ENCODE measurements at places on chromosomes 2 and 18.

DNA sequence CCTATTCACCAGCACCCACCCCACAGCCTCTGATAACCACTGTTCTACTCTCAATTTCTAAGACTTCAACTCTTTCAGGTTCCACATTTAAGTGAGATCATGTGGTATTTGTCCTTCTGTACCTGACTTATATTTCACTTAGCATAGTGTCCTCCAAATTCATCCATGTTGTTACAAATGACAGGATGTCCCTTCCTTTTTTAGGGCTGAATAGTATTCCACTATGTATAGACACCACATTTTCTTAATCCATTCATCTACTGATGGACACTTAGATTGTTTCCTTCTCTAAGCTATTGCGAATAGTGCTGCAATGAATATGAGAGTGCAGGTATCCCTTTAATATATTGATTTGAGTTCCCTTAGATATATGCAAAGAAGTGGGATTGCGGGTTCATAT, 100.1 kb downstream of the EVA1A start:
- no peak for DNase-seq

GRCh38 chr2:55459279-55459678, 39.6 kb upstream of the CCDC88A start:
- no peak for DNase-seq

GRCh38 chr2:176206136-176206535, 17.7 kb downstream of the HOXD1 start:
- DNase-seq = no peak

DNA sequence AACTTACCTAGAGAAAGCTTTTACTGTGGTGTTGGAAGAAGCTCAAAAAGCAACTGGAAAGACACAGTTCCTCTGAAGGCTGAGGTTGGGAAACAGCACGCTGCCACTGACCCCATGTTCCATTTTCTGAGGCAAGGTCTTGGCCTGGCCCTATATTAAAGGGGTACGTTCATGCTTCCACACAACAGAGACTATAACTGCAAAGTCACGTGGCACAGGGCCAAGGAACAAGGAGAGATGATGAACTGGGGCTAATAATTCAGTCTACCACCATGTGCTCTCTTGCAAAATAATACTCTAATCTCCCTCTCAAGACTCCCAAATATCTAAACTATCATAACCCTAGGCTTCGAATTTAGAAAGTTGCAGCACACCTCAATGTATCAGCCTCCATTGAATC, 381.6 kb downstream of the DSEL start:
- DNase-seq = no peak

- DNase-seq = no peak
Observed at GRCh38 chr18:7645756-7646155, 78.6 kb downstream of the PTPRM start.

DNA sequence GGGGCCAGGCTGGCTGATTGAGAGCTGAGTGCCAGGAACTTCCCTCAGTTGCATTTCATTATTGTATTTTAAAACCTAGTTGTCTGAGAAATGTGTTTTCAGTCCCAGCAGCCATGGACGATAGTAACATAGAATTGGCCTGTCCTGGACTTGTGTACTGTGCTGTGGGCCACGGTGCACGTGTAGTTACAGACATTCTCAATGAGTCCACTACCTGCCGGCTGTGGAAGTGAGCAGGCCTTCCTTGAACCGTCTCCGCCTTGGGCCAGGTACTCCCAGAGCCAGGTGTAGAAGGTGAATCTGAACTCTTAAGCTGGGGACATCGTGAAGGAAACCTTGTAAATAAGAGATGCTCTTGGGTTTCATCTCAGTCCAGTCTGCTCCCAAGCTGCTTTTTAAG, 47.0 kb downstream of the UBE2F start:
- DNase-seq = no peak

GRCh38 chr2:178197791-178198190, 3.5 kb downstream of the OSBPL6 start:
- no peak for DNase-seq

GRCh38 chr18:22841840-22842239, 91.3 kb upstream of the RBBP8 start:
- no peak for DNase-seq

GRCh38 chr2:8222979-8223694, 458.7 kb upstream of the ID2 start:
- no peak for DNase-seq

GRCh38 chr18:40608226-40608625, 1346.8 kb upstream of the PIK3C3 start:
- no peak for DNase-seq

DNA sequence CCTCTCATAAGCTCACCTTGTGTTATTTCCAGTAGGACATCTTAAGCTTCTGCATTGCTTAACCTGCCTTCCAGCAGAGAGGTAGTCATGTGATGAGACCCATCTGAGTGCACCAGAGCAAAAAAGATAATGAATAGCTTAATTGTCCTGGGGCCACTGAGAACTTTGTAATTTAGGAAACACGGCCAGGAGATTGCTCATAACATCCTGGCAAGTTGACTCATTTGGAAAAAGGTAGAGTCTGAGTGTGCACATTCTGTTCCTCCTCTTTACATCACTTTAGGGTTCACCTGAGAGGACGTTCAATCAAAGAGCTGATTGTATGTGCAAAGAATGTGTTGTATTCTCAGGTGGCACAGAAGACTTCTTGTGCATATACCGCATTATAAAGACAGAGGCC, 830.2 kb upstream of the SOX11 start:
- no peak for DNase-seq

GRCh38 chr2:218289639-218290315, 2.5 kb downstream of the TMBIM1 start:
- no peak for DNase-seq

GRCh38 chr18:55753643-55754263, 165.8 kb upstream of the TCF4 start:
- DNase-seq = no peak

GRCh38 chr2:204187229-204188083, 250.9 kb downstream of the ICOS start:
- no peak for DNase-seq

GRCh38 chr2:186533717-186534116, 47.7 kb downstream of the ZC3H15 start:
- no peak for DNase-seq

GRCh38 chr2:3280197-3280596, 97.4 kb downstream of the EIPR1 start:
- DNase-seq = no peak

DNA sequence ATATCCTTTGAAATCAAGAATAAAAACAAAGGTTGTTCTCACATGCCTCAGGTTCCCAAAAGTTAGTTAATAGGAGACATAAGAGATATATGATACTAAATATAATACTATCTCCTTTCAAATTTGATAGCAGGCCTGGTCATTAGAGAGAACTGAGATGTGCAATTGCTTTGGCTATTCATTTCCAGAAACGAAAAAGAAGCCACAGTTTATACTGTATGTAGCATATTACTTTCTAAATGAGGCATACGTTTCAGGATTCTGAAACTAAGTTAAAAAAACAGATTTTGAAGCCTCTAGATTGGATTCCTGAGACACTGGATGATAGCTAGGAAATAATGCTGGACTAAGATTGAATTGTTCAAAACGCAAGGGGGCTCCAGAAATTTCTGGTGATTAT, 7.1 kb downstream of the PPP1R1C start:
- DNase-seq = no peak

DNA sequence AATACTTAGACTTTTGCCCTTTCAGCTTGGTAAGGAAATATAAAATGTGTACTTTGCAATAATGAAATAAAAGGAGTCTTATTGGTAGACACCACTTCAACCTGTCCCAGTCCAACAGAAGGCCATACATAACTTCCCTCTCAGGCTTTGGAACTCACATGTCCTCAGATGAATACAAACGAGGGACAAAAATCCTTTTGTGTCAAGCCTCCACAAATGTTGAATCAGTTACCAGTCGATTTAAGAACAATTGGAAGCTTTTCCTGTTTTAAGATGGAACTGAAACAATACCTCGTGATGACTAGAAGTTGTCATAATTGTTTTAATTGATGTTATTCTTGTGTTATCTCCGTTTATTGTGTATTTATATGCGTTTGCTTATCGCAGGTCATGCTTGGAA, 385.1 kb upstream of the POU3F3 start:
- no peak for DNase-seq

DNA sequence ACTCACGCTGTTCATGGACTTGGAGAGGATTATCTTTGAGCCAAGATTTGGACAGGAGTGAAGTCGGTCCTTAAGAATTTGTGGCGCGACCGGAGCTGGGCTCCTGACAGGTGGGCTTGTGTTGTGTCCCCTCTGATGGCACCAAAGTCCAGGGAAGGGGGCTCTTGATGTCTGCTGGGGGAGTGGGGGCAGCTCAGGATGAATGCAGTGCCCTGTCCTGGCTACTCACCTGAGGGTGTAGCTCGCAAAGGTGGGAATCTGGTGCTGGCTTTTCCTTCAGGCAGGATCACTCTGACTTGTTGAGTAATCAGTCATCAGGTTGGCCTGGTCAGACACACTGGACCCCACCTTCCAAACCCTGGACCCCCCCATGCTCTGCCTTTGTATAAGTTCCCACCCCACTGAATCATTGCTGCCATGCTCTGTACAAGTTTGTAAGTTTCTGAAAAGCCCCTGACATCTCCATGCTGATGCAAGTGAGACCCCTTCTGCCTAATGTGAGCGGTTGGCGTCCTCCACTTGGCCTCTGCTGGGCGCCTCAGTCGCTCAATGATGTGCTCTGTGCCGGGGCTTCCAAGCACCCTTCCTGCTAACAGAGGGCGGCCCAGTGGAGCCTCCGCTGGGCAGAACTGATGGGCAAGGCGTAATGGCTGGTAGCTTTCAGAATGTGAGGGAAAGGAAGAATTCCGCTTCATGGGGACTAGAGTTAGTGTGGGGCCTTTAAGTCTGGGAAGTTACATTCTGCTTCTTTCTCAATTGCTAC, 196.1 kb downstream of the MGAT5 start:
- DNase-seq = no peak

GRCh38 chr2:213416832-213417231, 132.6 kb downstream of the SPAG16 start:
- DNase-seq = no peak

DNA sequence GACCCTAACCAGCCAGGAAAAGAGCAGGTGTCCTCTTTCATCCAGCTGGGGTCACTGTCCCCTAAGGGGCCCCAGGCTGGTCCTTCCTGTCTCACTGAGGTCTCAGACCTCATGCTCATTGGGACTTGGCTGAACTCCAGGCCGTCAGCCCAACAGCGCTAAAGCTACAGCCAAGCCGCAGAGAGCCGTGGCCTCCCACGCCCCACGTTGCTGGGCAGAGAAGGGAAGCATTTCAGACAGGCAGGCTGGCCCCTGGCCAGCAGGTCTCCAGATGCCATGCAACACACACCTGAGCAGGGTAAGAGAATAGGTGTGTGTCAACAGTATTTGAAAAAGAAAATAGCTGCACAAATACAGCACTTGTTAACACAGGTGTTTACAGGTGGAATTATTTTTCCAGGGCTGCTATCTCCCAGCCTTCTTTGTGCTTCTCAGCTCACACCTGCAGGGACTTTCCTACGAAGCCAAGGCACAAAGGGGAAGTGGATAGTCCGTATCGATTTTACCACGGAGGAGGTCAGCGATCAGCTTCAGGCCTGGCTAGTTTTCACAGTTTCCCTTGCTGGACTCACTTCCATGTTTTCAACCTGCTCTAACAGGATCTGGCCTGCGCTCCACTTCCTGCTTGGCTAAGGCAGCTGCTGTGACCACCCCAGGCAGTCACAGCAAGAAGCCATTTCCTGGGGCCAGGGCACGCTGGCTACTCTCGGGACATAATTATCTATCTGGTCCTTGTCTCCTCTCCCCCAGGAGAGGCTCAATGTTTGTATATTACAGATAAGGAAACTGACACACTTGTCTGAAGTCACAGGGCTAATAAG, 156.1 kb upstream of the ID2 start:
- no peak for DNase-seq

DNA sequence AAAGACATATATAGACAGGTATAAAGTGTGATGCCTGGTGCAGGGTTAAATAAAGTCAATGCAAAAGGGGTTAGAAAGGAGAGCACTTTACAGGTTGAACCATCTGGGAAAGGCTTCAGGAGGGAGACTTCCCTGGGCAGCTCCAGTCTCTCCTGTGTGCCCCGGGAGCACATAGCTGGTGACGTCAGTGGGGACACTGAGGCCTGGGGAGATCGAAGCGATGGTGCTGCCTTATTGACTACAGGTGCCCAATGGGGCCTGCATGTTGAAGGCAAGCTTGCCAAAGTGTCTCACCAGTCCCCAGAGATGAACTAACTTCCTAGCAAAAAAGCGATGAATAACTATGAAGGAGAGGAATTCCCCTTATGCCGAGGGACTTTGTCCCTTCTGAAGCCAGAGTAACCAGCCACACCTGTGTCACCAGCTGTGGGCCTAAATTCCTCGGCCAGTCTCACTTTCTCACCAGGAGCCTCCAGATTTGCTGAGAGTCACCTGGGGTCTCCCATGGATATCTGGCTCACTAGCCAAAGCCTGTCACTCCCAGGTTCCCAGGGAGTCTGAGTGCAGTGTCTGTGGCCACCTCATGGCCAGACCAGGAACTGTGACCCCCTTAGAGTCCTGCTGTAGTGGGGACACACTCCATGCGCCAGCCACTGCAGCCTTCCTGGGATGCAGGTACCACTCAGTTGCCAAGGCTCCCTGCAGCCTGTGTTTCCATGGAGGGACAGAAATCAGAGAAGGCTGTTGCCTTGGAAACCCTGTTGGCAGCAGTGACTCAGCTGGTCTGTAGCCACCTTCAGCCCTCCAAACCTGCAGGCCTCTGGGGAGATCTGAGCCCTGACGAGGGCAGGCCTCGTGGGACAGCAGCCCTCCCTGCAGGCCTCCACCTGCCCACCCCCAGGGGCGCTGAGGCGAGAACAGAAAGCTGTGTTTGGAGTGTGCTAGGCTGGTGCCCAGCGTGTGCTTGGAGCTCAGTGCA, 128.7 kb downstream of the CTIF start:
- DNase-seq = no peak

DNA sequence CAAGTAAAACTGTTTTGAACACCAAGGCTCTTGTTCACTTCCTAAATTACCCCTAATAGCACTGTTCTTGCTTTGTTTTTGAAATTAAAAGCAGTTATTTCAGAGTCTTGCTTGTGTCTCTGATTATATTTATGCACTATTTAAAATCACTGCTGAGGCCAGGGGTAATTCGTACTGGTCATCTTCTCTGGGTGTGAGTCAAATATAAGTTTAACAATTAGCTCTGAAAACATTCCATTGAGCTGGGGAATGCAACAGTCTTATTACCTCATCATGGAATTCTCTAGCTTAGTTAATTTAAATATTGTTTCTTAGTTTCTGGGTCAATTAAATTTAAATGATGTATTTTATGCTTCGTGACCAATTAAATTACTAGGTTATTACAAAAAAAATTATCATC, 135.0 kb downstream of the MEIS1 start:
- DNase-seq = no peak

DNA sequence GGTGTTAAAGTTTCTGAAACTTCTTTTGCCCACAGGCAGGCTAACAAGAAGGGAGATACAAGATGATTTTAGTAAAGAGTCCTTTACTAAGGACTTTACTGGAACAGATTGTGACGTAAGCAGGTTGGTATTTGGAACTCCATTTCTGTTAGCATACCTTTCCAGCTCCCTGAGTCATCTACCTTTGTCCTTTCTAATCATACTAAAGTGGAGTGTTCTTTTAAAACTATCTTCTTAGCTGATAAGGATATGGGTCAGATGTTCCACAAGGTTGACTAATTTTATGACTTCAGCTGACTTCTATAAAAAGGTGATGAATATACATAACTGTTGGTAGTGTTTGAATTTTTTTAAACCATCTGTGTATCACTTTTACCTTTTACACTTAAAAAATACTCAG, 21.1 kb downstream of the UGP2 start:
- no peak for DNase-seq
